ENCODE measurements at places on chromosomes 13 and 19. TPM values are rescaled to one million over a fixed set of nuclear protein-coding genes. Genes with fewer than 3 reads are reported as not detected.

GRCh38 chr13:50654331-50654730, 189.2 kb downstream of the DLEU7 start:
- no peak for DNase-seq
- H3K36me3 ChIP-seq = no peaks in the 10 kb centered on the region
- peaks cover 33% of the 10 kb centered on the region for H3K27me3 ChIP-seq

GRCh38 chr13:30832377-30832776, 73.7 kb upstream of the MEDAG start:
- no peaks in the 10 kb centered on the region for H3K36me3 ChIP-seq
- H3K4me1 ChIP-seq = peaks cover 28% of the 10 kb centered on the region
- H3K27ac ChIP-seq = no peak overlapping the region
- peaks cover 14% of the 10 kb centered on the region for H3K27me3 ChIP-seq

DNA sequence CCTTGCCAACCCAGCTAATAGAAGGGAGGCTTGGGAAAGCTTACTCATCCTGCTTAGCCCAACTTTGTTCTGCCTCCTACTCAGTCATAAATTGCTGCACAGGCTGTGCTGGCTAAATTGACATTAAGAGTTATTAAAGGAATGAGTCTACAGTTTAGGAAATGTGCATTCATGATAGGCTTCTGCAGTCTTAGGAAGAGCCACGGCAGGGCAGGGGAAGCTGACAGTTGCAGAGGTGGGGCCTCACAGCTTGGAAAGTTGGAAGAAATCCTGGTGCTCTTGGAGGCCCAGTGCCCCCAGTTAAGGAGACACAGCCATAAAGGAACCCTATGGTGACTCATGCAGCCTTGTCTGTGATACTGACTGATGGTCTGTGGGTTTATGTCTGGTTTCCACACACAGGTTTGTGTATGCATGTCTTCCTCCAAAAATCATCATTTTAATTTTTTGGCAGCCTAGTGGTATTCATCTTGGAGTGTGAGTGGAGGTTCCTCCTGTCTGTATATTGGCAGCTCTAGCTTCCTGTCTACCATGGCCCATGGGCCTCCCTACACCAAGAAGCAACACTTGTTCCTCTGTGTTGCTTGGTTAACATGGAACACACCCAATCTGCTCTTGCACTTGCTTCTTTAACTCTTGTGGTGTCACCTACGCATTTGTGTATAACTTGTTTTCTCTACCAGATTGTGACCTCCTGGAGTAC, 135.0 kb upstream of the KL start:
- no peaks in the 10 kb centered on the region for H3K36me3 ChIP-seq
- H3K27me3 ChIP-seq = peaks cover 6% of the 10 kb centered on the region
- H3K4me1 ChIP-seq = peaks cover 32% of the 10 kb centered on the region

DNA sequence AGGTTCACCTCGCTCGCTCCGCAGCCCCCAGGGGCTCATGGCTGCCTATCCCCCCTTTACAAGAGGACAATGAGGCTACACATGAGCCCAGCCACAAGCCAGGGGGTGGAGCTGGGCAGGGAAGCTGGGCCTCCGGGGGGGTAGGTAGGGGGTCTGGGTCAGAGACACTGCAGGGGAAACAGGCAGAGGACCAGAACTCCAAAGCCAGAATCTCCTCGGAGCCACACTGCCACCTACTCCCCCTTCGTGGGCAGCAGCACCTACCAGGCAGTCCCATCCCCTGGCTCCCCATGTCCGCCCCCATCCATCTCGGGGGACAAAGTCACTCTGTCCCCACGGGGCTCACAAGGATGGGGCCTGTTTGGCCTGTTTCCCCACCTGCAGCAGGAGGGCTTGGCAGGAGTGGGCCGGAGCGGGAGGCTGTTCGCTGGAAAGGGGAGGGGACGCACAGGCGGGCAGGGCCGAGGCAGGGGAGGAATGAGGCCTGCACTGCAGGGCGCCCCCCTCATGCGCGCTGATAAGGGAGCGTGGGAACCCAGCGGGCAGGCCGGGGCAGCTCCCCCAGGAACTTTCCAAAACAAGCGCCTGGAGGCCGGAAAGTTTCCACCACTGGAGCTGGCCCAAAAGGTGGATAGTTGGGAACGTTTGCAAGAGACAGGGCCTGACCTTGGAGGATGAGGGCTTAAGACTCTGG, 545 bp upstream of the ISYNA1 start:
- H3K36me3 ChIP-seq = peaks cover 24% of the 10 kb centered on the region
- H3K4me1 ChIP-seq = peaks cover 25% of the 10 kb centered on the region
- H3K27me3 ChIP-seq = peaks cover 24% of the 10 kb centered on the region
- peak overlapping the region; percentile 62 for H3K27ac ChIP-seq
- no peak for DNase-seq
- no peak overlapping the region for H3K4me3 ChIP-seq

- DNase-seq = no peak
- H3K36me3 ChIP-seq = no peaks in the 10 kb centered on the region
- H3K27me3 ChIP-seq = no peaks in the 10 kb centered on the region
- H3K27ac ChIP-seq = no peak overlapping the region
- H3K4me3 ChIP-seq = no peak overlapping the region
Measured at GRCh38 chr19:4983346-4984105, 14.6 kb downstream of the KDM4B start.

DNA sequence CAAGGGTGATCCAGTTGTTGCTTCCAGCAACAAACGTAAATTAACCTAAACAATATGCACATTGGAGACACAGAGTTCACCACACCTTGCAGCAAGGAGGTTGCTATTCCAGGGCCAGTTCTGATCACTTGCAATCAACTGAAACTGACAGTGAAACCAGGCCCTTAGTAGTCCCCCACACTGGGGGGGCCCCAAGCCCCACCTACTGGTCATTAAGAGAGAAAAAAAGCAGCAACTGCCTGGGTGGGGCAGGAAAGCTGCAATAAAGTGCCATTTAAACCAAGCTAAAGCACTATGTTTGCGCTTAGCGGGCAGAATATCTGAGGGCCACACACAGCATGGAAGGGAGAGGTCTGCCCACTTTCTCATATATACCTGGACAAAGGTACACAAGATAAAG, 51.5 kb downstream of the ATP7B start:
- H3K27ac ChIP-seq = no peak overlapping the region
- H3K36me3 ChIP-seq = no peaks in the 10 kb centered on the region
- no peak for DNase-seq
- no peaks in the 10 kb centered on the region for H3K4me1 ChIP-seq
- no peak overlapping the region for H3K4me3 ChIP-seq

- no peaks in the 10 kb centered on the region for H3K4me1 ChIP-seq
- H3K36me3 ChIP-seq = no peaks in the 10 kb centered on the region
- H3K27ac ChIP-seq = no peak overlapping the region
- H3K4me3 ChIP-seq = no peak overlapping the region
- H3K27me3 ChIP-seq = peaks cover 61% of the 10 kb centered on the region
- DNase-seq = no peak
Measured at GRCh38 chr13:110568612-110569011, 7.1 kb upstream of the RAB20 start.

- peaks cover 31% of the 10 kb centered on the region for H3K4me1 ChIP-seq
- H3K27ac ChIP-seq = peak overlapping the region; percentile 56
- H3K36me3 ChIP-seq = no peaks in the 10 kb centered on the region
- DNase-seq = peak; percentile 84
- H3K27me3 ChIP-seq = no peaks in the 10 kb centered on the region
- H3K4me3 ChIP-seq = no peak overlapping the region
Measured at GRCh38 chr13:34863360-34864135, 78.5 kb upstream of the NBEA start.

DNA sequence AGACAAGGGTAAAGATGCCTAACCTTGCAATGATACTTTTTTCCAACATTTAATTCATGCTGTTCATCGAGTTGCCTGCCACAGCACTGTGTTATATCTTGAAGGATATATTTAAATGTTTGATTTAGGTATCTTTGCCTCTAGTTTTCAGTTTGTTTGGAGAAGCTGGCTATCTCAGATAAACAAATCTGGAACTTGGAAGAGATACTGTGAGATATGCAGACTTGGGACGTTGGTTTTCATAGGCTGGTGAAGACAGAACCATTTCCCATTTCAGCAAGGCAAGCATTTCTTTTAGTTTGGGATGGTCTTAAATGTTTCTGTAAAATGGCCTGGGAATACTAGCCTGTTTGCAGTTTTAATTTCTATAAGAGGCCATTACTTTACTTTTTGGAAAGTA, 3.3 kb downstream of the RNASEH2B start:
- peaks cover 39% of the 10 kb centered on the region for H3K4me1 ChIP-seq
- no peaks in the 10 kb centered on the region for H3K27me3 ChIP-seq
- no peak overlapping the region for H3K27ac ChIP-seq
- H3K4me3 ChIP-seq = no peak overlapping the region
- no peak for DNase-seq
- H3K36me3 ChIP-seq = no peaks in the 10 kb centered on the region

DNA sequence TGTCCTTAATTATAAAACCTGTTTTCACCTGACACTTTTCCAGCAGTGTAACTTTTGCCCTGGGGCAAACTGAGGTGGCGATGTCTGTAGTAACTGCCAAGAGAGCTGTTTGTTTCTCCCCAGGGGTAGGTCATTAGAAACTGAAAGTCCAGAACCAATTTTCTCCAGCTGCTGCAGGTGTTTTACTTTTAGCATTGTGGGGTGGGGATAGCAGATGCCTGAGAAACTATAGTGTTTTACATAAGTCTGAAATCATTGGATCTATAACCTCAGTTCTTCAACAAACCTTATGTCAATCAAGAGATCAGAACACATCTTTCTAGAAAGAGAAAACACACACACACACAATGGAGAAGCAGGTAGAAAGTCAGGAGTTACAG, 92.7 kb downstream of the LHFPL6 start:
- no peak overlapping the region for H3K4me3 ChIP-seq
- peaks cover 44% of the 10 kb centered on the region for H3K4me1 ChIP-seq
- H3K27ac ChIP-seq = no peak overlapping the region

GRCh38 chr19:39749981-39750380, 12.2 kb upstream of the CLC start:
- H3K27me3 ChIP-seq = no peaks in the 10 kb centered on the region
- no peak overlapping the region for H3K4me3 ChIP-seq
- no peaks in the 10 kb centered on the region for H3K4me1 ChIP-seq
- H3K27ac ChIP-seq = no peak overlapping the region

DNA sequence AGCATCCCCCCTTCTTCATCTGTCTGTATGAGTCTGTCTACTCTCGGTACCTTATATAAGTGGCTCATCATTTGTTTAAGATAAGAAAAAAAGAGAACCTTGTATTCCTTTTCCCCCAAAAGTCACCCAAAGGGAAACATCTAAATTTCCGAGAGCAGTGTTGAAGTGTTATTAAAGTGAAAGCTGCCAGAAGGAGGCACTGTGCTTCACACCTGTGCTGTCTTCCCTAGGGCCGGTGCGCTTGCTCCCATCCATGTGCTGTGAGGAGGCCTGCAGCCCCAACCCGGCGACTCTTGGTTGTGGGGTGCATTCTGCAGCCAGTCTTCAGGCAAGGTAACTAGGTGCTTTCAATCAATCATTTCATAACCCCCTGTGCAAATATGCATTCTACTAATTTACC, 97.5 kb downstream of the TNFRSF19 start:
- no peak overlapping the region for H3K27ac ChIP-seq
- DNase-seq = no peak
- H3K27me3 ChIP-seq = peaks cover 1% of the 10 kb centered on the region
- H3K4me1 ChIP-seq = peaks cover 29% of the 10 kb centered on the region
- peaks cover 11% of the 10 kb centered on the region for H3K36me3 ChIP-seq

- DNase-seq = no peak
- no peaks in the 10 kb centered on the region for H3K27me3 ChIP-seq
- no peak overlapping the region for H3K4me3 ChIP-seq
- no peaks in the 10 kb centered on the region for H3K4me1 ChIP-seq
- peaks cover 5% of the 10 kb centered on the region for H3K36me3 ChIP-seq
- no peak overlapping the region for H3K27ac ChIP-seq
Measured at GRCh38 chr13:70415136-70415535, 306.9 kb upstream of the KLHL1 start.

DNA sequence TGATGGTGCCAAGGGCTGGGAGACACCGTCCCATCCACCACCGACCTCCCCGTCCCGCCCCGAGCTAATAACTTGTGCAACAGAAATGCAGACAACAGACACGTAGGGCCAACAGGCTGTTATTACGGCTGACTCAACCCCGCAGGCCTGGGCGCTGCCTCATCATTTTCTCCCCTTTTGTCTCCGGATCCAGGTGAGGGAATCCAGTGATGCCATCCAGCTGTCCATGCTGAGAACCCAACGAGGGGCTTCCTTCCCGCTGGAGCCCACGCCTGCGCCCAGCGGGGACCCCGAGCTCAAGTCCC, 6.4 kb upstream of the DIRAS1 start:
- no peak for DNase-seq
- H3K27ac ChIP-seq = no peak overlapping the region
- no peaks in the 10 kb centered on the region for H3K36me3 ChIP-seq
- H3K27me3 ChIP-seq = peaks cover 1% of the 10 kb centered on the region
- no peak overlapping the region for H3K4me3 ChIP-seq

DNA sequence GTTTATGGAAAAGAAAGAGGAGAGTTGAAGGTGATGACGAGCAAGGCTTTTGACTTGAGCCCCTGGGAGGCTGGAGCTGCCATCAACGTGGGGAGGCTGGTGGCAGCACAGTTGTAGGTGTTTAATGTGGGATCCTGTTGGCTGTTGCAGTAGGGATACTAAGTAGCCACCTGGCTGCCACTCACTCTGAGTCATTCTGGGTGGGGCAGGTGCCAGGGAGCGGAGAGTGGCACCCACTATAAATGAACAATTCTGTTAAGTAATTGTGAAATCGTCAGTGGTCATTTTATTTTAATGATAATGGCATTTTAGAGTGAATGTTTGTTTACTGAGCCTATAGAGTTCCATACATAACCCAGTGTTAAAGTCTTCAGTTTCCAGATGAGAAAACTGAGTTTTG, 9.8 kb downstream of the ZNF317 start:
- no peak overlapping the region for H3K27ac ChIP-seq
- H3K4me3 ChIP-seq = no peak overlapping the region
- peaks cover 98% of the 10 kb centered on the region for H3K36me3 ChIP-seq
- H3K27me3 ChIP-seq = no peaks in the 10 kb centered on the region
- no peak for DNase-seq
- no peaks in the 10 kb centered on the region for H3K4me1 ChIP-seq

DNA sequence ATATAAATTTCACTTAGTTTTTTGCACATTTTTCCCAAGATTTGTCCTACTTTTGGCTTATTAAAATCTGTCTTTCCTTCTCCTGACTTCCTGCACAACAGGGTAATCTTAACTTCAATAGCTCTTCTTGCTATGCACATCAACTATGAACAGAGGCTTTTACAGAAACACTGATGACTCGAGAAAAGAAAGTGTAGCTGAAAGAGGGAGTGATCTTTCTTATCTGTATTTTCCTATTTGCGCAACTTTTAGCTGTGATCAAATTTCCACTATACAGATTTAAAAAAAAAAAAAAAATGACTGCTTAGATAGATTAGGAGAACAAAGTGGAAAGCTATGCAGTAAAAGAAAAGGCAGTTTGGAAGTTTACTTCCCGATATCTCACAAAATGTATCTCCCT, 406.9 kb downstream of the LIG4 start:
- no peak for DNase-seq
- no peaks in the 10 kb centered on the region for H3K4me1 ChIP-seq
- H3K27ac ChIP-seq = no peak overlapping the region
- H3K27me3 ChIP-seq = no peaks in the 10 kb centered on the region
- no peak overlapping the region for H3K4me3 ChIP-seq

BICRA gene
- 12.2 TPM for total RNA-seq

SCEL gene
- total RNA-seq = not detected

CEACAM20 gene
- not detected for total RNA-seq

CEACAM4 gene
- total RNA-seq = not detected

All from HFFc6 (cell line).